Ecto neural progenitor cell (in vitro differentiated cells): ENCODE measurements at places on chromosomes 11 and 22.

DNA sequence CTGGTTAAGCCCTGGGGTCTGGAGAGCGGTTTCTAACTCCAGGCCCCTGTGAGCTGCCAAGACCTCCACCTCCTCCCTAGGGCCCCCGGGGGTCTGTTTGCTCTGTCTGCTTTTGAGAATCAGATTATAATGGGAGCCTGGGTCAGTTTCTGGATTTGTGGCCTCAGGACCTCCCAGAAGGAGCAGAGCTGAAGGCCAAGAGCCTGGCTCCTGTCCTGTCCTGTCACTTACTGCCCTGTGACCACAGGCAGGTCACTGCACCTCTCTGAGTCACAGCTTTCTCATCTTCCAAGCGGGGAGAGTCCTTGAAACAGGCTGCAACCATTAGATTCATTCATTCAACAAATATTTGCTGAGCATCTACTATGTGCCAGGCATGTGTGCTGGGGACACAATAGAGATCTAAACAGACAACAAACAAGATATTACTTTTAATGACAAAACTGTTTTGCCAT lies 87.3 kb upstream of the FGF3 start:
- DNase-seq: no peak

GRCh38 chr22:42317691-42318547 lies 47.5 kb upstream of the TCF20 start:
- no peak for DNase-seq

DNA sequence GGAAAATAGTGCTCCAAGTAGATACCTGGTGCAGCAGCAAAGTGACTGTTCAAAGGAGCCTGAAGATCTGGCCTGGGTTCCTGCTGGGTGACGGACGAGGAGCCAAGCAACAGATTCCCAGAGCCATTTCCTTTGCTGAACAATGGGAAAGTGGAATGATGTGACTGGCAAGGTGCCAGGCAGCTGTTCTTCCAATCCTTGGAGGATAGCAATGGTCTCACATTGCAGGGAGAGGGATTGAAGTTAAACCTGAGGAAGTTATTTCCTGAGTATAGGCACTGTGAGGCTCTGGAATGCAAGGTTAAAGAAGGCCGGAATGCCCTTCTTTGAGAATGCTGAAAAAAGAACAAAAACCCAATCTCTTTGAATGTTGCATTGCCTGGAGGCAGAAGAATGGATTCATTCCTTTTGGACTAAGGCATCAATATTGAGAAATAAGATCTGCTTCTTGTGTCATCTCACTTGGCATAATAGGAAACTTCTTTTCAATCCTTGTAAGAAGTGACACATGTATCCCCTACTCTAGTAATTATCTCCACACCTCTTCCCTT lies 223.8 kb downstream of the BLID start:
- DNase-seq: no peak

DNA sequence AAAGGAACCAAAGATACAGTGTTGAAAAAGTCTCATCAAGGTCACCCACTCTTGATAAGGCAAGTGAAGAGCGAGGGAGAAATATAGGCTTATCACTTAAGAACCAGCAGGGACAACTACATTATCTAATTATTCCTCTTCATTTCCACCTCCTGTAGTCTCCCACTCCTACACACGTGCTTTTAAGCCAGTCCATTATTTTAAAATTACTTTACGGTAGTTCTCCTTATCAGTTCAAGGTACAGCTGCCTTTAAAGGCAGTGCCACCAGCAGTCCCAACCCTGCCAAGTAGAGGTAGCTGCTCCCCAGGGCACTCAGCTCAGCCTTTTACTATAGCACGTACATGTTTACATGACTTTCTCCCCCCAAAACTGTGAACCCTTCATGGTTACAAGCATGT lies 161.5 kb upstream of the BLID start:
- no peak for DNase-seq
